Kasumi-1 (cell line): ENCODE measurements at places on chromosomes 7 and 10.

GRCh38 chr10:3909339-3909738 is 124.3 kb upstream of the KLF6 start:
- no peak for DNase-seq

- DNase-seq: no peak
Measured at GRCh38 chr7:43878867-43879266, 9.6 kb upstream of the MRPS24 start.

GRCh38 chr7:55239406-55239805 is 125.7 kb upstream of the LANCL2 start:
- DNase-seq: no peak

- DNase-seq: peak; percentile 94
Measured at GRCh38 chr10:59808896-59809643, 55.8 kb upstream of the MRLN start.

DNA sequence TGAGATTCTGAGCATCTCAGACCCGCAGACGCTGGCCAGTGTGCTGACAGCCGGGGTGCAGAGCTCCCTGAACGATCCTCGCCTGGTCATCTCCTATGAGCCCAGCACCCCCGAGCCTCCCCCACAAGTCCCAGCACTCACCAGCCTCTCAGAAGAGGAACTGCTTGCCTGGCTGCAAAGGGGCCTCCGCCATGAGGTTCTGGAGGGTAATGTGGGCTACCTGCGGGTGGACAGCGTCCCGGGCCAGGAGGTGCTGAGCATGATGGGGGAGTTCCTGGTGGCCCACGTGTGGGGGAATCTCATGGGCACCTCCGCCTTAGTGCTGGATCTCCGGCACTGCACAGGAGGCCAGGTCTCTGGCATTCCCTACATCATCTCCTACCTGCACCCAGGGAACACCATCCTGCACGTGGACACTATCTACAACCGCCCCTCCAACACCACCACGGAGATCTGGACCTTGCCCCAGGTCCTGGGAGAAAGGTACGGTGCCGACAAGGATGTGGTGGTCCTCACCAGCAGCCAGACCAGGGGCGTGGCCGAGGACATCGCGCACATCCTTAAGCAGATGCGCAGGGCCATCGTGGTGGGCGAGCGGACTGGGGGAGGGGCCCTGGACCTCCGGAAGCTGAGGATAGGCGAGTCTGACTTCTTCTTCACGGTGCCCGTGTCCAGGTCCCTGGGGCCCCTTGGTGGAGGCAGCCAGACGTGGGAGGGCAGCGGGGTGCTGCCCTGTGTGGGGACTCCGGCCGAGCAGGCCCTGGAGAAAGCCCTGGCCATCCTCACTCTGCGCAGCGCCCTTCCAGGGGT is 703 bp downstream of the RBP3 start:
- no peak for DNase-seq

GRCh38 chr7:27364344-27364758 is 121.7 kb downstream of the EVX1 start:
- no peak for DNase-seq

DNA sequence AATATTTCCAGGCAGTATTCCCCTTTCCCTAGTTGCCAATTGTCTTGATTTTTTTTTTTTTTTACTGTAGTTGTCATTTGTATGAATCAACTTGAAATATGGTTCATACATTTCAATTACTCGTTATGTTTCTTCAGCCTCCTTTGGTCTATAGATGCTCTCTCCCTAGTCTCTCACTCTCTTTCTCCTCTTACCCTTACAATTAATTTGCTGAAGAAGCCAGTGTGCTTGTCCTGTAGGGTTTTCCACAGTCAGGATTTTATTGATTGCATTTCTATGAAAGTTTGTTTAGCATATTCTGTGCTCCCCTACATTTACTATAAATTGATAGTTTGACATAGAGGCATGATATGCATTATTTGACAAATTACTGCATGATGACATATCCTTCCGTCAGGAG is 112.0 kb upstream of the PRKCQ start:
- DNase-seq: no peak

- no peak for DNase-seq
Measured at GRCh38 chr7:35875292-35875691, 74.4 kb downstream of the SEPTIN7 start.

DNA sequence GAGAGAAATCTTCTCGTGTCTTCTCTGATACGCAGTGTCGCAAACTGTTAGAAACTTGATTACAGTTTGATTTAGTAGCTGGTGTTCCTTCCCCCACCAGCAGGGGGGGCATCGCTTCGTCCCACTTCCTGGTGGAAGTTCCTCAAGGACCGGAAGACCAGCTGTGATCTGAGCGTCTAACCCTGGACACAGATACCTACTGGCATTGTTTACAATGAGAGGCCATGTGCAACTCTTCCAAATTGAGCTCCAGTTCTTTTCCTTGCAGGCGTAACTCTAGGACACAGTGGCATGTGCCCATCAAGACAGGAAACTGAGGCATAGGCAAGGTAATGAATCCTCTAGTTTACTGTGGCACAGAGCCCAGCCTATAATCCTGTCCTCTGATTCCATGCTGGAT is 219.0 kb downstream of the CCDC3 start:
- peak; percentile 19 for DNase-seq

- DNase-seq: no peak
Measured at GRCh38 chr10:73426318-73426717, 7.0 kb downstream of the MSS51 start.

GRCh38 chr7:35658606-35659201 is 36.2 kb downstream of the HERPUD2 start:
- DNase-seq: no peak

DNA sequence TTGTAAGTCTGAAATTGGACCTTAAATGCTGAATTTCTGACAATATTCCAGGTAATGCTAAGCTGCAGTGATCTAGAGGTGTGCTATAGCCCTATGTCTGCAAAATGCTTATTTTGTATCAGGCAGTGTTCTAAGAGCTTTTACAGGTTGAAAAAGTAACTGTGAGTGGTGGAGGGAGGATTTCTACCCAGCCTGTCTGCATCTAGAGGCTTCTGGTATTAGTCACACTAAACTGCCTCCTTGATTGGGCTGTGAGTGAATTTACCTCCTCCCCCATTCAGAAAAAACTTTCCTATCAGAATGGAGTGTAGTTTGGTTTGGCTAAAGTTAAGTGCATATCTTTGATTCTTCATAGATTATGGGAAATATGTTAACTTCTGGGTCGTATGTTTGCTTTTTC is 56.8 kb downstream of the BBS9 start:
- DNase-seq: no peak

GRCh38 chr7:20351901-20352300 is 21.2 kb downstream of the ITGB8 start:
- no peak for DNase-seq

GRCh38 chr10:128526791-128527375 is 400.7 kb upstream of the MKI67 start:
- no peak for DNase-seq

DNA sequence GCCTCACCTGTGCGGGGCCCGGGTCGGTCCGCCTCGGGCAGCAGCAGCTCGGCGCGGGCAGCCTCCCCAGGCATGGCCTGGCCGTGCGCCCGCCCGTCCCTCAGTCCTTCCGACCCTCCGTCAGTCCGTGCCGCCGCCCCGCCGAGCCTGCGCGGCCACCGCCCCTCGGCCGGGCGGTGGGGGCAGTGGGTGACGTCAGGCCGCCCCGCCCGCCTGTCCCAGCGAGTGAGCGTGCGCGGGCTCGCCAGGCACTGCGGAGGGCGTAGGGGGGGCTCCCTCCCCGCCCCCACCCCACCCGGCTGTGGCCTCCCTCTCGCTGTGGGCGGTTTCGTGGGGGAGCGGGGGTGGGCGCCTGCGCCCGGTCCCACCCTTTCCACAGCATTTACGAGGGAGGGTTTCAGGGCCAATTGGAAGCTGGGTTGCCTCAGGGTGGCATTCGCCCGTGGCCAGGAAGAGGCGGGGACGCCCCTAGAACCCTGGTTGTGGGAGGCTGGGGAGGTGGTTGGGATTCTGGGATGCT is at the start of gene NACAD:
Gene NACAD, minus strand, starts transcription at position 149 of the 520 bp plus-strand sequence. Its CDS starts 75 bp downstream, at position 74.
- DNase-seq: no peak

GRCh38 chr10:74841265-74841973 is 15.0 kb downstream of the KAT6B start:
- no peak for DNase-seq

DNA sequence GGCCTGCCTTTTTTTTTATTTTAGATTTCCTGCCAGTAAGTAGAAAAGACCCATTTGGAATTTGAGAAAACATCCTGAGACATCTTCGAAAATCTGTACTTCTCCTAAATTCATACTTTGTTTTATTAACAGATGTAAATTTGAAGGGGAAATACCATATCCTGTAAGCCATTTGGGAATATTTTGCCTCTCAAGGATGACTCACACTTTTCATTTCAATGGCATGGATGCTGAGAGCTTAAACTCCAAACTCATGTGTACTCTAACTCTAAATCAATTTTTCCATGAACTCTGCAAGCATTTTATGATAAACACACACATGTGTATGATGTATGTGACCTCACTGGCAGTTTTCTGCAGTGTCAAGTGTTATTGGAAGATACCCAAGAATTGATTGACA is 89.0 kb downstream of the SEMA3A start:
- DNase-seq: no peak
